Posterior cingulate gyrus (tissue), 11 donors: ENCODE measurements at places on chromosomes 3 and 15.
A peak's percentile ranks its signal among the peaks of the same experiment; 100 is the strongest.

- DNase-seq = no peak
Observed at GRCh38 chr15:81073801-81074200, 60.3 kb upstream of the CFAP161 start.

DNA sequence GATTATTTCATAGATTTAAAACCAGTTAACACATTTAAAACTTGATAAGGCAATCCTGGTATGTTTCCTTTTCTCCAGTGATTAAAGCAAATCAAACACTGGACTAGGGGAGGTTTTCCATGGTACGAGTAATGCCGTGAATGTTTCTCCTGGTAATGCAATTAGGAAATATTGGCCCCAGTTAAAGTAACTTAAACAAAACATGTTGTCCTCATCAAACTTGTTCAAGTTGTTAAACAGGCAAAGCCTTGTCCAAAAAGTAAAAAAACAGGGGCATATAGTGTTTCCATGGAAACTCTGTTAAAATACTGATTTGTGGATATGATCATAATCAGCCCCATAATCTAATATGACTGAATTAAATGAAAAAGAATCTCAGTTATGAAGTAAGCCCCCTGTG lies 13.1 kb upstream of the LRTM1 start:
- no peak for DNase-seq

DNA sequence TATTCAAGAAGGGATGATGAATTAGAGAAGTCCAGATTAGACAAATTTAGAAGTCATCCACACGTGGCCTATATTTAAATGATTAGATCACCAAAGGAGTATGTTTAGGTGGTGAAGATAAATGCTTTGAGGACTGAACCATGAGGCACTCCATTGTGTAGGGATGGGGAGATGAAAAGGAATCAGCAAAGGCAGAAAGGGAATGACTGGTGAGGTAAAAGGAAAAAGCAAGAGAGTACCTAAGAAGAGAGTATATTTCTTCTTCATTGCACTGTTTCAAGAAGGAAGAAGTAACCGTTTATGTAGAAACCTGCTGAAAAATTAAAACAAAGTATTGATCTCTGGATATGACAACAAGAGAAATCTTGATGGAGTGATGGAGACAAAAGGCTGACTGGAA lies 40.7 kb downstream of the DENND4A start:
- DNase-seq = no peak

DNA sequence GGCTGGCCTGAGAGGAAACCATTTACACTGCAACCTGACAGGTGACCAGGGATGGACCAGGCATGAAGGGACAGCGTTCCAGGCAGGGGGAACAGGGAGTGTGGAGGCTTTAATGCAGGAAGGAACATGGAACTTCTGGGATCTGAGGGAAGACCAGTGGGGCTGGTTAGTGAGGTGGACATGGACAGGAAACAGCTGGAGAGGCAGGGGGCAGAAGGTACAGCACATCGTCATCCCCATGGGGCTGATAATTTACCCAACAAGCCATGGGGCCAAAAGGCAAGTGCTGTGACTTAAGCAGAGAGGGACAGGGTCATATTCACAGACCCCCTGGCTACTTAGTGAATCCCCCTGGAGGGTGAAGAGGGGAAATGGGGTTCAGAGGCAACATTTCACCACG lies 77.0 kb upstream of the LARS2 start:
- DNase-seq = no peak

DNA sequence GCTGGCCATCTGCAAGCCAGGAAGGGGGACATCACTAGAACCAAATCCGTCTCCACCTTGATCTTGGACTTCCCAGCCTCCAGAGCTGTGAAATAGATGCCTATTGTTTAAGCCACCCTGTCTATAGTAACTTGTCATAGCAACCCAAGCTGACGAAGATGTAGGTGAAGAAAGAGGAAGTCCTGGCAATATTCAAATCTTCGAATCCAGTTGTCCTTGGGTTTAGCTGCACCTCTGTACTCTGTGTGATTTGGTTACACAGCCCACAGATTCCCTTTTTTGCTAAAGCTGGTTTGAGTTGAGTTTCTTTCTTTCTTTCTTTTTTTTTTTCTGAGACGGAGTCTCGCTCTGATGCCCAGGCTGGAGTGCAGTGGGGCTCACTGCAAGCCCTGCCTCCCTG lies 68.0 kb upstream of the XCR1 start:
- no peak for DNase-seq

DNA sequence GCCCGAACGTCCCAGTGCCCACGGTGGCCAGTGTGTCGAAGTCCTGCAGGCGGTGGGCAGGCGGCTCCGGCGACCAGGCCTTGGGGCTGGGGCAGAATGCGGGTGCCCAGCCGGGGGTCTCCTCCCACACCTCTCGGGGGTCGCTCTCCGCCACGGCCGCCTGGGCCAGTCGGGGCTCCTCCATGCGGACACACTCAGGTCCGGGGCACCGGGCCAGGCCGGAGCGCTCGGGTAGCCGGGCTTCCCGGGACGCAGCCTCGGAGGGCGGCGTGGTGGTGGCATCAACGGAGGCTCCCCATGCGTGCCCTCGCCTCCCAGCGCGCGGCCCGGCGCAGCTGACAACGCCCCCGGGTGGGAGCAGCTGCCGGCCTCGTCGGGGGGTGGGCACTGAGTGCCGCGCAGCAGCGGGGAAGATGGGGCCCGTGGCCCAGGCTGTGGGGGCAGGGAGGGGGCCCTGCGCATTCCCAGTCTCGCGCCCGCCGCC lies 30.1 kb upstream of the CERS3 start:
- peak; percentile 82 for DNase-seq

DNA sequence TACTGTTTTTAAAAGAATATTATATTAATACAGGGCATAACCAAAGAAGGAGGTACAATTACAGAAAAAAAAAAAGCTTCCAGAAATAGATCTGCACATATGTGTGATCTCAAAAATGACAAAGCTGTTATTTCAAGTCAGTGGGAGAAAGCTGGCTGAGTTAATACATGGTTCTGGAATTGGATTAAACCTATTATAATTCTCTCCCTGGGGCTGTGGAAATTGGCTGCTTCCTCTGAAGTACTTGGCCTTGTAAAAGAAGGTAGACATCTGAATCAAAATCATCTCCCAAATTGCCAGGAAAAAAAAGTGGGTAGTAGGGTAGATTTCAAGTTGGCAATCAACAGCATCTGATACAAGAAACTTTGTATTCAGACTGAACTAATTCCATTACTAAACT lies 723.9 kb upstream of the ALCAM start:
- DNase-seq = no peak

DNA sequence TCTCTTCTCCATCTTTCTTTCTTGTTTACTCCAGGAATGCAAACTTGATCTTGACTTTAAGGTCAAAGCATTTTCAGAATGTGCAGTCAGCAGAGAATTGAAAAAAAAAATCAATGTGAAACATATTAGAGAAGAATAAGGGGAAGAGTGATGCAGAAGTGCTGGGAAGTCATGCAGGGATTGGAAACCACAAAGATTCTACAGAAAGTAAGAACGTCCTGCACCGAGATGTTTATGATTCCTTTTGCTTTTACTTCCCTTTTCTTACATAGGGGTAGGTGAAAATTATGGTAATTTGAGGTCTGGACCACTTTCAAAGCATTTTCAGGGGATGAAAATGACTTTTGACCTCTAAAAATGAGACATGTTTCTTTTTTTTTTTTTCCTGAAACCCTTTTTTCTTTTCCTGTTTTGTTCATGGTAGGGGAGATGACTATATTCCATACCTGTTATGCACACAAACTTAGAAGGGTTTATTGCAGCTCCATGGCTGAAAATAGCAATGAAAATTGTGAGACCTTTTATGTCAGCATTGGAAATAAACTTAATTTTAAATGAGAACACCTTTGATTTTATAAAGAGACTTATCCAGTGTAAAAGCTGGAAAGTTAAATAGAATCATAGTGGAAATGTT lies 623.5 kb upstream of the TBL1XR1 start:
- DNase-seq = no peak

- no peak for DNase-seq
Observed at GRCh38 chr15:47742742-47743141, 25.4 kb downstream of the SEMA6D start.

GRCh38 chr3:48561045-48561736 lies 2.4 kb downstream of the UCN2 start:
- DNase-seq = no peak

DNA sequence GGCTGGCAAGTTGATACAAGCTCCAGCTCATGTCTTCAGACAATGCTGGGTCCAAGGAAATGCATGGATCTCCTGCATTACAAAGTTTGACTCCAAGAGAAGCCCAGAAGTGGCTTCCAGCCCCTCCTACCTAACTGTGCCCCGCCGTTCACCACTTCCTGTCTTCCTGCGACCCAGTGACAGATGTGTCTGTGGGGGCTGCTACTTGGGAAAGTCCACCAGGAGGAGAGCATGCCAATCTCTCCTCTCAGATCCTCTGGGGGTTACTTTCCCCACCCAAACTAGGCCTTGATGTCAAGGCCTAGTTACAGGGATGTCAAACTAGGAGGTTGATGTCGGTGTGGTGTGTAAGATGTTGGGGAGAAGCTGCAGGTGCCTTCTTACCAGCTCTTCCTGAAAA lies 133.6 kb upstream of the RASGRP1 start:
- DNase-seq = no peak

GRCh38 chr3:19396726-19397125 lies 248.4 kb downstream of the KCNH8 start:
- DNase-seq = no peak
